ENCODE measurements at places on chromosomes 16 and 17.

DNA sequence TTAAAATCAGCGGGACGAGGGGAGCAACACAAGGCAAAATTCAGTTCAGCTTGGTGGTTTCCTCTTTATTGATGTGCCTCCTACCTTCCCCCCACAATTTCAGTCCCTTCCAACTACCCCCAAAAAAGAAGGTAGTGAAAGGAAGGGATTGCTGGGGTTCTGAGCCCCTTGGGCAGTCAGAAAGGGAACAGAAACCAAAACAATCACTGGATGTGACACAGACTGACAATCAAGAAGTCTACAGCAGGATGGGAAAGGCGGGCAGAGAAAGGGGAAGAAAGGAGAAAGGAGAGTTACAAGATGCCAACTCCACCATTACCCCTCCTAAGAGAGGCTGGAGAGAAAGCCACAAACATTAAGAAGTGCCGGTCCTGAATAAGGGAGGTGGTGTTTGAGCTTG, 1.1 kb upstream of the PHF23 start:
- no peak for DNase-seq

GRCh38 chr17:77798481-77798880, 160.0 kb upstream of the TNRC6C start:
- DNase-seq, result no peak

DNA sequence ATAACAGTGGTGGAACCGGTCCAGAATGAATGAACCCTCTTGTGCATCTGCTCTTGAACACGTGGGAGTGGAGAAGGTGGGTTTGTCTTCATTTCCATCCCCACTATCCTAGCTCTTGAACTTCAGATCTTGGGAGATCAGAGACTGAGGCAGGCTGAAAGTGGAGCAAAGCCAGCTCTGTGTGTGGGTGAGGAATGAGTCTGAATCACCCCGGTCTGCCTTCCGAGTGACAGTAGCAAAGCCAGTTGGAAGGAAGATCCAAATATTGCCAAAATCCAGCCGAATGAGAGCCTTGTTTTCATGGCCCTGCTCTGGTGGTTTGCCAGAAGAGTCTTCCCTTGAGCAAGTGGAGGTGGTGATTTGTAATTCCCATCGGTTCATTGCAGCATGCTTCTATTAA, 29.0 kb upstream of the ASIC2 start:
- no peak for DNase-seq

DNA sequence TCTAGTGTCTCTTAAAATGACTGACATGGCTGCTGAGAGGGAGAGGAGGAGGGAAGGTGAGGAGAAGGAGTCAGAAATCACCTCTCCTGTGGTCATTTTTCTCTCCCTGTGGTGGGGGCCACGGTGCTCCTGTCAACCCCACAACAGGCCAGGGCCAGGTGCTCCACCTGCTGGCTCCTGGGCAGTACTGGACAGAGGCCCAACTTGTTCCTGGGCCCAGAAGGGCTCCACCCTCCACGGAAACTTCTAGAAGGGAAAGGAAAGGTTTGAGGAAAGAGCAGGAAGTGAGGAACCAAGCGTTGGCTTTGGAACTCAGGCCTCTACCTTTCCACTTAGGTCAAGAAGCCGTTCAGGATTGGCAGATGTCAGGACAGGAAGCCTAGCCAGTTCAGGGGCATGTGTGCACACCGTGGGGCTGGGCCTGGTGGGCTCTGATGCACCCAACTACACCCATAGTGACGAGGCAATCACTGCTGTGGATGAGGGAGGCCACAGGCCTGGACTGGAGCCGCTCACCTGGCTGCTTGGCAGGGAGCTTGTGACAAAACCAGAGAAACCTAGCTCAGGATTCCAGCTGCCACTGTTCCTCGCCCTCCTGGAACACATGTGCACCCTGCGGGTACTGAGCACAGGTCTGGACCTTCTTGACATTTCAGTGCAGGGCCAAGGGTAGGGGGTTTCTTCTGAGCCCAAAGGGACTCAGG, 36.1 kb downstream of the WNT3 start:
- no peak for DNase-seq

DNA sequence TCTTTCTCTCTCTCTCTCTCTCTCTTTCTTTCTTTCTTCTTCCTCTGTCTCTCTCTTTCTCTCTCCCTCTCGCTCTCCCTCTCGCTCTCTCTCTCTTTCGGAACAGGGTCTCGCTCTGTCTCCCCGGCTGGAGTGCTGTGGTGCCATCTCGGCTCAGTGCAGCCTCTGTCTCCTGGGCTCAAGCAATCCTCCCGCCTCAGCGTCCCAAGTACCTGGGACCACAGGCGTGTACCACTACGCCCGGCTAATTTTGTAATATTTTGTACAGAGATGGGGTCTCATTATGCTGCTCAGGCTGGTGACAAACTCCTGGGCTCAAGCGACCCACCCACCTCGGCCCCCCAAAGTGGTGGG, 12.7 kb upstream of the KLHDC4 start:
- DNase-seq, result no peak

- DNase-seq, result no peak
Observed at GRCh38 chr16:56793492-56793891, 63.6 kb downstream of the NUP93 start.

- DNase-seq, result no peak
Observed at GRCh38 chr16:86120201-86121192, 221.5 kb downstream of the IRF8 start.

GRCh38 chr16:27907457-27907972, 156.0 kb downstream of the GSG1L start:
- no peak for DNase-seq

- DNase-seq, result no peak
Observed at GRCh38 chr17:72255481-72255880, 134.7 kb downstream of the SOX9 start.

- no peak for DNase-seq
Observed at GRCh38 chr16:14473488-14473887, 156.6 kb downstream of the PARN start.

- DNase-seq, result no peak
Observed at GRCh38 chr16:28917095-28917494, 7.9 kb downstream of the RABEP2 start.

GRCh38 chr17:71084219-71084618, 914.9 kb downstream of the KCNJ2 start:
- DNase-seq, result no peak

DNA sequence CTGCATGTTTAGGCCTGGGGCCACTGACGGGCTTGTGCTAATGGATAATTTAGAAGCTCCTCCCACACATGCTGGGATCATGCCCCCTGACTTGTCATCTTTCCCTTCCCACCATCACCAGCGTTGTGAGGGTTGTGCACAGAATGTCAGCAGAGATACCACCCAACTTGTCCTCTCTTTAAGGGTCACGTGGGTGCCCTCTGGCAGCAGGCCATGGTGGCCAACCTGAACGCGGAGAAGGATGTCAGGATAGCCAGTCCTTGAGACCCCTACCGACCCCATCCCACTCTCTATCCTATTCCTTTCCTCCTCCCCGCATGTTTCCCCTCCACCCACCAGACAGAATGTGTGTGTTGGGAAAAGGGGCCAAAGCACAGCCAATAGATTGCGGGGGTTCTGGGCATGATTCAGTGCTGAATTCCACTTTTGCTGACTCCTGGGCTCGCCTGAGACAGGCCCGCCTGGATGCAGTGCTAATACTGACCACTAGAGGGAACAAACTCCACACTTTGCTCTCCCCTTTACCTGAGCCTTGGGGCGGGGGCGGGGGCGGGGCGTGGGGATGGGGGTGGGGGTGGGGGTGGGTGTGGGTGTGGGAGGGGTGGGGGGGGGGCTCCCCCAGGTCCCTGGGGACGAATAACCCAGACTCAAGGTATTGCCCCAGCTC, at the start of gene GH2:
GH2 (minus strand) TSS at position 10 of the 667 bp plus-strand sequence. CDS start 143 bp downstream, outside the sequence.
- no peak for DNase-seq

DNA sequence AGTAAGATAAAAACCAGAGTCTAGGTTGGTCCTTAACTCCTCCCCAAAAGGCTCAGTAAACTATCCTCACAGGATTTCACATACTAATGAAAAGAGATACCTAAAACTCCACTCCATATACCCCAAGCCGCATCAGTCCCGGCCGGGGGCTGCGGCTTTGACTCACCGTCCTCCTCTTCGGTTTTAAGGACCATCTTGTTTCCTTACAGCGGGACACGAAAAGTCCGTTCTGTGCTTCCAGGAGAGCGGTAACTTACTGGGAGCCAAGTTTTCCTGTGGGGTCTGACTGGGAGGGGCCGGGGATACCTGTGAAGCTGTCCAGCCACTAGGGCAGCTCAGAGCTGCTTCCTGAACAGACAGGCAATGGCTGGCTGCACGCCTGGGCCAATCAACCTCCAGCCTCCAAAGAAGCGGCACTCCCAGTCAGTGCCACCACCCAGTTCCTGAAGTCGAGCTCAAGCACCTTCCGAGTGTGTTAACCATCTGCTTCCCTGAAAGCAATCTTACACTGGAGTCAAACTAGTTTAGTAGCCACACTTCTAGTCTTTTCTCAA, 45.5 kb downstream of the CYTH1 start:
- no peak for DNase-seq
